Activated T-cell treated with anti-CD3 and anti-CD28 coated beads for 1 hour (primary cell): ENCODE measurements at places on chromosomes 2 and 18.

- no peak for DNase-seq
These were observed 596.4 kb downstream of the NYAP2 start for GRCh38 chr2:225995796-225996461.

DNA sequence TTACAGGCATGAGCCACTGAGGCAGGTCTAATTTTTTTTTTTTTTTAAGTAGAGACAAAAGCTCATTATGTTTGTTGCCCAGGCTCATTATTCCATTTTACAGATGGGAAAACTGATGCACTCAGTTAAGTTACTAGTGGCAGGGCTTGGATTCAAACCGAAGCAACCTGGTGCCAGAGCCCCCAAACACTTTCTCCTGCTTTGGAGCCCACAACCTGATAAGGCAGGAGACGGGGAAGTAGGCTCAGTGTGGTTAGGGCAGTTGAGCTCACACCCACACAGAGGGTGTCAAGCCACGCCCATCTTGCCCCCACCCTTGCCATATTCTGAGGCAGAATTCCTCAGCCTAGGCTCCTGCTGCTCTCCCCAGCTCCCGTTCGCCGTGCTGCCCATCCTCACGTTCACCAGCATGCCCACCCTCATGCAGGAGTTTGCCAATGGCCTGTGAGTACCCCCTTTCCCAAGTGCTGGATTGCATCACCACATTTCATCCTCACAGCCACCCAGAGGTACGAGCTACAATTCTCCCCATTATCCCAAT is 5.8 kb upstream of the CTDSP1 start:
- no peak for DNase-seq

DNA sequence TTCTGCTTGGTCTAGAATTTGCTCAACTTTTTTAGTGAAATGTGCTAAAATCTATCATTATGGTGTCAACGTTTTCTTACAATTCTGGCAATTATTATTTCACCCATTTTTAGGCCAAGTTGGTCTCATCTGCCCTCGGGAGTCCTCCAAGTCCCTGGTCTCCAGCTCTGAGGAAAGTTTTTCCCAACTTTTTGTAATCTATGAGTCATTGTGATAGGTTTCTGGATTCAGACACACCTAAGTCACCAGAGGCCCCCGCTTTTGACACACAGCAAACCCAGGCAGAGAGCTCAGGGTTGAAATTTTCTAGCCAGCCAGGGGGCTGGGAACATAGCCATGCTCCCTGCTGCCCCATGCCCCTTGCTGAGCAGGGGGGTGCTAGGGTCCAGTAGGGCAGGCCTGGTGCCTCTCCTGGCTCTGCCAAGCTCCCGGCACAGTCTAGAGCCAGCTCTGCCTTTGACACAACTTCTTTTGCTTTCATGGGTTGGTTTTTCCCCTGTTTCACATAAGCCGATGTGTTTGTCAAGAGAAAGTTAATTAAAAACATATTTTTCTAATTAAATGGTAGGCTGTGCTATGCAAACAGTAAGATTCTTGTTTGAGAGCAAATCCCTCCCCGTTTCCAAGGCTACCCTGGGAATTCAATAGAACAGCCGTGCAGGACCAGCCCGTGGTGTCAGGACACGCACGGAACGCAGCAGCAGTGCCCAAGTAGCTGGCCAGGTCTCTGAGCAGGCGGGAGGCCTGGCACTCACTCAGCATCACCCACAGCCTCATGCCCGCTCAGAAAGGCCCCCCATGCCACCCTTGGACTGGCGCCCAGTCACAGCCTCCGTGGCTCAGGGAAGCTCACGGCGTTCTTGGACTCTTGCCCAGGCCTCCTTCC is 25.5 kb upstream of the SNED1 start:
- DNase-seq: no peak

DNA sequence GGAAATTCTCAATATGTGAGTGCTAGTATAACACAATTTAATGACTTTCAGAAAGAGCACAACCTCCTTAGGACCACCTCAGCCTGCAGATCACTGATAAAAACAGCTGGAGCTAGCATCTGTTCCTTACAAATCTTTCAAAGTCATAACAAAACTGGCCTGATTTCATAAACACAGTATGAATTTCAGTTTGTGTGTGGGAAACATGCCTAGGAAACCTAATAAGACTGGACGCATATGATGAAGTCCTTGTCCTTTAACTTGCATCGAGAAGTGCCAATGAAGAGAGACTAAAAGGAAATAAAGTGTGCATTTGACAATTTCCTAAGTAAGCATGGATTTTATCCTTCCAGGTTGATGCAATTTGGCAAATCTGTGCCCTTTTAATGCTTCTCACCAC is 74.1 kb upstream of the KLHL14 start:
- DNase-seq: no peak

- DNase-seq: no peak
These were observed 220.7 kb downstream of the PRKCE start for GRCh38 chr2:45872211-45872610.

GRCh38 chr2:168181825-168182224 is 65.6 kb downstream of the STK39 start:
- DNase-seq: no peak

DNA sequence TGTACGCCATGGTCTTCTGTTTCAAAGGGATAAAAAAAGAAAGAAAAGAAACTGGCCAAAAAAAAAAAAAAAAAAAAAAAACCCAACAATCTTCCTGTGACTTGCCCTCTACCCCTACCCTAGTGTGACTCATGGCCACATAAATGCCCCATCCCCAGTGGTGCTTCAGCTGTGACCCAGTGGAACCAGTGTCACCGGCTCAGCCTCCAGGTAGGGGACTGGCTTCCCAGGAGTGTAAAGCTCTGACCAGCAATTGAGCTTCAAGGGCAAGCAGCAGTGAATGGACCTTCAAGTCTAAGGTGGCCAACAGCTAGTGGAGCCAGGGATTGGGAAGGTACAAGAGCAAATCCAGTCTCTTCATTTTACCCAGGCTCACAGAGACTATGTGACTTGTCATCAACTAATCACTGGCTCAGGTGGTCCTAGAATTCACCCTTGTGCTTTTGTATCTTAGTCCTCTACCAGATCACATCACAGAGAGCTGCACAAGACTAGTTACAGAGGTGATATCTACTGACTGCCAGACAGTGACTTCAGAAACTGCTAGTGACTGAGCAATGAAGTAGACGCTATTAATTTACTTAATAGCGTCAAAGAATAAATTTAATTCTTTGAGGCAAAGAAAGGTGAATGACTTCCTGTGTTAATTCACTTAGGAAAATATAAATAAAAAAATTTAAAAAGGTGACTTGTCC is 1.3 kb upstream of the TGFBRAP1 start:
- no peak for DNase-seq

DNA sequence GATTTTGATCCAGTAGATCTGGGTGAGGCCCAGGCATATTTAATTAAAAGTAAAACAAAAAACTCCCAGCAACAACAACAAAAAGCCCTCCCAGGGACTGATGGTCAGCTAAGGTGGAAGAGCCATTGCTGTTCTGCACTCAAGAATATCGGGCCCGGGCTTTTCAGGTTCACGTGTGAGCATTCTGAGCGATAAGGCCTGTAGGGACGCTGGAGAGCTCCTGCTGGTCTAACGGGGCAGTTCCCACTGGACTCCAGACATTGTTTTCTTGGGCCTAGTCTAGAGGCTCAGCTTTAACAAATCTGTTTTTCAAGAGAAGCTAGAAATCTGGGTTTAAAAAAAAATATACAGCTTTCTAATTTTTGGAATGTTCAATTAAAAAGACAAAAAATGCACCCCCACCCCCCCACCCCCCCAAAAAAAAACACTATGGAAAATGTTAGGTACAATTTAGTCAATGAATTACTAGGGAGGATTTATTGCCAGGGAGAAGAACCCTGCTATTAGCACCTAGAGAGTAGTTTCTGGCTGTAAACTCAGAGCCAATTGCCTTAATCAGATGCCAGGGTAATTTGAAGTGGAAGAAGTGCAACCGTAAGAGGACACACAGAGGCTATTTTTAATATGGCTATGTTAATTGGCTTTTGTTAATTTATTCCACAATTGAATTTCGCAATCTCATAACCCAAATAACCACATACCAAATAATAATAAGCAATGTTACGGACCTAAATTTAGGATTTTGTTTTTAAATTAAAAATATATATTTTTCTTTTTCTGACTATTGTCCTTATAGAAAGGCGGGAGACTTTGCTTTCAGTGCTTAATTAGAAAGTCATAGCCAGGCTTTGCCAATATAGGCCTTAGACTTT is 78.9 kb downstream of the MAP4K4 start:
- DNase-seq: no peak

DNA sequence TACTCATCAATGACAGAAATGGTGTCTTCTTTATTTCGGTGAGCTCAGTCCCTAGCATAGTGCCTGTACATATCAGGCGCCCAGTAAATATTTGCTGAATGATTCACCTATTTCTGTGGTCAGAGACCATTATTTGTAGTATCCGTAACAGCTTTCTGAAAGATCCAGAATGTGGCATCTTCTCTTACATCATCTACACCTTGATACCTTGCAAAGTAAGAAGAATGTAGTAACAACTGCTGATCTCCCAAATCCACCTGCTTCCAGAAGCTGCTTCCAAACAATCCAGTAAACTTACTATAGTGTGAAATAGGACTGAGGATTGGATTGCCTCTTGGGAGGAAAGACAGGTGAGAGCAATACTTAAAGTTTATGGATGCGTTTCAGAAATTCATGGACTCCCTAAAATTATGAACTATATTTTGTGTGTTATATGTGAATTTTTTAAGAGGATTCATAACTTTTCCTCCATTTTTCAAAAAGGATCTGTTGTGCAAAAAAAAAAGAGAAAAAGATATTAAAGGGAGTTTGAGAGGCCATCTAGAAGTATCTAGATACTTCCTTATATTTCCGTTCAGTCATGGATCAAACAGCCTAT is 945 bp upstream of the ASXL2 start:
- no peak for DNase-seq

DNA sequence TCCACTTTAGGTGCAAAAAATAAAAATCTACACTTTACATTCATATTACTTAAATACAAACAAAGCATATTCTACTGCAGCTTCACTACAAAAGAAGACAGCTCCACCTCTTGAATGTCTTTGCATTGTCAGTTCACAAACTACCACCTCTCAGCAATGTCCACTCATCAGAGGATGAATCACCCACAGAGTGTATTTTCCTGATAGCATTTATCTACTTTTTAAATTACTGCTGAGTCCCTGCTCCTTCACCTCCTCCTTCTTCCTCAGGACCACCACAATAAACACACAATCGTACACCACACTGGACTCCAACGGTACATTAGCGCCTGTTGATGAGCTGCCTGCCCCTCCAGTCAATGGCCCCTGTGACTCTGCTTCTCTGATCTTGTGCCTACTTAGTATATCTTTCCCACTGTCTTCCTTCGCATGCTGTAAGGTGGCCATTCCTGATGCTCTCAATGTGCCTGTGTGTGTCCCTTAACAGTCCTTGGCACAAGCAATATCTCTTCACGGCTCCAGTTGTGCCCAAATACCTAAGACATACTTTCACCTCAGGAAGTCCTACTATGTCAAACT is 120.9 kb downstream of the DHRS9 start:
- DNase-seq: no peak

GRCh38 chr18:77099485-77100370 is 32.9 kb downstream of the MBP start:
- no peak for DNase-seq

GRCh38 chr2:1884933-1885580 is 140.7 kb upstream of the PXDN start:
- no peak for DNase-seq

GRCh38 chr2:112622528-112622849 is 23.2 kb upstream of the SLC20A1 start:
- DNase-seq: no peak

- no peak for DNase-seq
These were observed 154.0 kb downstream of the LAMA1 start for GRCh38 chr18:6963452-6964097.

GRCh38 chr2:134501476-134502091 is 217.2 kb downstream of the TMEM163 start:
- no peak for DNase-seq

GRCh38 chr2:119414894-119415293 is 16.8 kb upstream of the TMEM37 start:
- DNase-seq: no peak

DNA sequence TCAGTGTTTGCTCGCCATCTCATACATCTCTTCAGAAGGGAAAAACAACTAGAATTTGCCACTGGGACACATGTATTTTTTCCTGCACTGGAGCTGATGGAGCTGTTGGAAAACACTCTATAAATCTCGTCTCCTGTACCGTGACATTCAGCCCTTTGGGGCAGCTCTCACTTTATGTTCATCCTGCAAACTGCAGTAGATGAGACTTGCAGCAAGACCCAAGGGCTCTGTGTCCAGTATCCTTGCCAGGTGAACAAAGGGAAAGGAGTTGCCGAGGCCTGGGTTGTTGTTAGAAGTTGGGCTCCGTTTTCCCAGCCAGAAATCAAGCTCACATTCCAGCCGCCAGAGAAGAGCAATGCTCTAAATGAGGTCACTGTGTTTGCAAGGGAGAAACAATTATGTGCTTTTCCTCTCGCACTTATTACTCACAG is 285.1 kb downstream of the SLC4A3 start:
- no peak for DNase-seq

- no peak for DNase-seq
These were observed 12.6 kb downstream of the GNLY start for GRCh38 chr2:85706599-85707296.

DNA sequence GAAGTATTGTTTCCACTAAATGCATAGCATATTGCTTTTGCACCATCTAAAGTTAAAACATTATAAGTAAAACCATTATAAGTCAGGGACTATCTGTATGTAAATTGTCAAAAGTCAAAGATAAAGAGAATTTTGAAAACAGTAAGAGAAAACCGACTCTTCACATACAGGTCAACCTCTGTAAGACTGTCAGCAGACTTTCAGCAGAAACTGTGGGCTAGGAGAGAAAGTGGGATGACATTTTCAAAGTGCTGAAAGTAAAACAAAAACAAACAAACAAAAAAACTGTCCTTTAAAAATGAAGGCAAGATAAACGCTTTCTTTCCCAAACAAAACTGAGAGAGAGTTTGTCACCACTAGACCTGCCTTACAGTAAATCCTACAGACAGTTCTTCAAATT is 122.9 kb upstream of the ID2 start:
- no peak for DNase-seq

GRCh38 chr2:77484026-77484425 is 38.1 kb downstream of the LRRTM4 start:
- no peak for DNase-seq

GRCh38 chr18:25279133-25279532 is 72.8 kb downstream of the ZNF521 start:
- DNase-seq: no peak

GRCh38 chr2:226703514-226703913 is 96.1 kb downstream of the IRS1 start:
- DNase-seq: no peak

GRCh38 chr2:190791347-190791975 is 89.2 kb upstream of the GLS start:
- DNase-seq: no peak

DNA sequence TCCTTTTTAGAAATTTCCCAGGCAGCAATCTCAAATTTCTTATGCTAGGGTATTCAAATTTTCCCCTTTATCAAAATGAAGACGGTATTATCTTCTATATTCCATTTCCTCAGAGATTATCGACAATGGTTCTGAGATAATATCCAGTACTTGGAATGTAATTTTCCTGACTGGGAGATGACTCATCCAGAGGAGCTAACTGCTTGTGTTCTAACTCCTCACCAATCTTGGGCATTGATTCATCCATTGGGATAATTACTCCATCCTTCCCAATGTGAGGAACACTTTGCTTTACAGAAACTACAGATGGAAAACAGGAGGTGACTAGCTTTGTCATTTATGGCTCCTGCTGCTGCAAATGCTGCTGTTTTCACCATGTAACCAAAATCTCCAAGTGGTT is 239.4 kb upstream of the LYPD1 start:
- DNase-seq: no peak
